Activated CD4-positive, alpha-beta T cell treated with anti-CD3 and anti-CD28 coated beads, Interleukin-2, Interleukin-4, amounts not matched to agents 100 ng/mL and 50 ng/mL, durations not matched to agents 16 hours and 8 hours (primary cell): ENCODE measurements at places on chromosomes 16 and 17.

DNA sequence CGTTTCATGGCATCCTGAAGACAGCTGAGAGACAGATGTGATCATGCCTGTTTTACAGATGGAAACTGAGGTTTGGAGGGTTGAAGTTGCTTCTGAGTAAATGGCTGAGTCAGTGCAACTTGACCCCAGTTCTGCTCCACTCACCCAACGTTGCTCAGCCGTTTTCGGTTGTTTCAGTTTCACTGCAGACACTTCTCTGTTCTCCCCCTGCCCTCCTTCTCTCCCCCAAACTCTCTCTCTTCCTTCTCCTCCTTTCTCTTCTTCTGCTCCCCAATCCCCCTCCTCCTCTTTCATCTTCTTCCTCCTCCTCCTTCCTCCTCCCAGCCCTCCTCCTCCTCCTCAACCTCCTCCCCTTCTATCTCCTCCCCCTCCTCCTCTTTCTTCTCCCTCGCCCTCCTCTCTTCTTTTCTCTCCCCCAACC lies 9.4 kb upstream of the CEP20 start:
- peak; percentile 85 for DNase-seq

GRCh38 chr16:75206749-75207451 lies at the start of gene CTRB2:
Gene CTRB2, minus strand, starts transcription at chr16:75207161. Its CDS starts 20 bp downstream, at chr16:75207141.
- DNase-seq = no peak

DNA sequence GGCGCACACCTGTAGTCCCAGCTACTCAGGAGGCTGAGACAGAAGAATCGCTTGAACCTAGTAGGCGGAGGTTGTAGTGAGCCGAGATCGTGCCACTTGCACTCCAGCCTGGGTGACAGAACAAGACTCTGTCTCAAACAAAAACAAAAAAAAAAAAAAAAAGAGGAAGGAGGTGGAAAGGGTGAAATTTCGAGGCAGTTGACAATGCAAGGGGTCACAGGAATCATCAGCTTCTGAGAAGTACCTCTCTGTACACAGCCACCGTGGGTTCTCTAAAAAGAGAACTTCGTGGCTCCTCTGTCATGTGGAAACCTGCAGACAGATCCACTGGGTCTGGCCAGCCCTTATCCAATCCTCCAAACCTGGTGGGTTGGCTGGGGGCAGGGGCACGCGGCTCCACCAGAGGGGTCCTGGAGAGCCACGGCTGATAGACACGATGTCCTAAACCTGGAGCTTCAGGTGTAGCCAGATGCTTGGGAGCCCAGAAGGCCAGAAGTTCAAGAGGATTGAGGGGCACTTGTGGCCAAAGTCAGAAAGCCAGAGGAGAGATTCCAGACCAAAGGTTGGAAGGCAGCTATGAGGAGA lies 540 bp upstream of the CD300LF start:
- no peak for DNase-seq

- DNase-seq = no peak
These were observed 77.8 kb upstream of the NOL11 start for GRCh38 chr17:67639979-67640378.

DNA sequence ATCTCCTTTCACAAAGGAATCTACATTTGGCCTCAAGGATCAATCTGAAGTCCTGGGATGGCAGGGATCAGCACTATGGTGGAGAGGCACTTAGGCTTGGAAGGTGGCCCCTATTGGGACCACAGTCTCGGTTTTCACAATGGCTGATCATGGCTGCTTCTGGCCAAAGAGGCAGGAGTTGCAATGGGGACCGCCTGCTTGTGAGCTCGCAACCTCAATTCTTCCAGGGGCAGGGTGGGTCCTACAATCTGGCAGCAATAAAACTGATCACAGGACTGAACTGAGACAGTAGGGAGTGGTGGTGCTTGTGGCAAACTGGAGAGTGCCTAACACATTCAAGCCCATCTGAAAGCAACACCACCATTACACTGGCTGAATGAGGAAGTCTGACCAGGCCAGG lies 83.1 kb downstream of the NETO2 start:
- no peak for DNase-seq

- no peak for DNase-seq
These were observed 10.2 kb downstream of the CBX4 start for GRCh38 chr17:79829004-79829403.

GRCh38 chr17:73534209-73534909 lies 109.9 kb downstream of the SDK2 start:
- DNase-seq = no peak

- no peak for DNase-seq
These were observed 5.8 kb upstream of the MYCBPAP start for GRCh38 chr17:50502301-50502990.

DNA sequence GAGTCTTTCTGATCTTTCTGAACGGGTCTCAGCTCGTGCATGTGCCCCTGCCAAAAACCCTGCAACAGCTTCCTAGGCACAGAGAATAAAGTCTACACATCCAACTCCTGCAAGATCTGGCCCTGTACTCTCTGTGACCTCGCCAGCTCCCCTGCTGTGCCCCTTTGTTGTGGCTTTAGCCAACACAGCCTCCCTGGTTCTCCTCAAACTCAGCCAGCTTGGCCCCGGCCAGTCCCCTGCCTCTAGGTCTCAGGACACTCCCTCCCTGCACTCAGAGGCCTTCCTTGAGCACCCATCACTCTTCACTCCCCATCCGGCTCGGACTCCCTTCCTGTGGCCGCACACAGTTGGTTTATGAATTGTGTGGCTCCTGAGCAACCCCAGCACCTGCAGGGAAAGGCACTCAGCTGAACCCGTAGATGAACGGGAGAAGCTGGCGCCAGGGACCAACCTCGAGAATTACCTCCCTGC lies 1.4 kb downstream of the CEP131 start:
- no peak for DNase-seq

DNA sequence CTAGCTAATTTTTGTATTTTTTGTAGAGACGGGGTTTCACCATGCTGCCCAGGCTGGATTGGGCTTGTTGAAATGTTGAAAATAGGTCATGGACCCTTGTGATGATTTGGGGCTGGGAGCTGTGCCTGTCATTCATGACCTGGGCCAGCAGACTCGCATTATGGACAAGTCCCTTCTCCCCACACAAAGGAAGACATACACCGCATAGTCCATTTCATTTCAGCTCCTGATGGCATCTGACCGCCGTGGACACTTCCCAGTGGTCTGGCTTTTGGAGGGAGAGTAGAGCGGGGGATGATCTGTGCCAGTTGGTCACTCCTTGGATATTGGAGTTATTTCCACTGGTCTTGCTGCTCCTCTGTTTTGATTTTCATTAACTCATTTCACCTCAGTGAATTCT lies 34.8 kb downstream of the MPRIP start:
- no peak for DNase-seq

GRCh38 chr17:1182811-1183170 lies 3.0 kb upstream of the ABR start:
- DNase-seq = no peak

- DNase-seq = no peak
These were observed 635 bp upstream of the AATF start for GRCh38 chr17:36947922-36948716.

- no peak for DNase-seq
These were observed 4.0 kb upstream of the HSD11B2 start for GRCh38 chr16:67426950-67427349.

- DNase-seq = no peak
These were observed 6.3 kb downstream of the TERF2IP start for GRCh38 chr16:75653922-75654321.

DNA sequence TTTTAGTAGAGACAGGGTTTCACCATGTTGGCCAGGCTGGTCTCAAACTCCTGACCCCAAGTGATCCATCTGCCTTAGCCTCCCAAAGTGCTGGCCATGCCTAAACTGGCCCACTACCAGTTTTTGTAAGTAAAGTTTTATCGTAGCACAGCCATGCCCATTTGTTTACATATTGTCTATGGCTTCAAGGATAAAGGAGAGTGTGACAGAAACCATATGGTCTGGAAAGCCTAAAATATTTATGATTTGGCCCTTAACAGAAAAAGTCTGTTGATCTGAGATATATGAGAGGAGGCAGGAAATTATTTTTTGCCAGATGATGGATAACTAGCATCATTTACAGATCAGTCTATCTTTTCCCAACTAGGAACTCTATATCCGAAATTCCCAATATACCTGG lies 4.5 kb downstream of the AKAP10 start:
- DNase-seq = no peak

DNA sequence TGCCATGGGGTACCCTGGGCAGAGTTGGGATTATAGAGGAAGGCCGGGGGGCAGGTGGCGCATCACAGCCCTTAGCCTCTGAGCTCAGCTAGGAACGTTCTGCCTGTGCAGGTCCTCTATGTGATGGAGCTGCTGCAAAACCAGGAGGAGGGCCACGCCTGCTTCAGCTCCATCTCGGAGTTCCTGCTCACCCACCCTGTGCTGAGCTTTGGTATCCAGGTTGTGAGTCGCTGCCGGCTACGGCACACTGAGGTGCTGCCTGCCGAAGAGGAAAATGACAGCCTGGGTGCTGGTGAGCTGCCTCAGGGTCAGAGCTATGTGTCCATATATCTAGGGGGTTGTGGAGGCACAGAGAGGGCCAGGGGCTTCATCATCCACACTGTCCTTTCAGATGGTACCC lies 5.8 kb upstream of the NRN1L start:
- DNase-seq = no peak

- peak; percentile 11 for DNase-seq
These were observed 16.6 kb upstream of the INPP5K start for GRCh38 chr17:1532836-1533602.

DNA sequence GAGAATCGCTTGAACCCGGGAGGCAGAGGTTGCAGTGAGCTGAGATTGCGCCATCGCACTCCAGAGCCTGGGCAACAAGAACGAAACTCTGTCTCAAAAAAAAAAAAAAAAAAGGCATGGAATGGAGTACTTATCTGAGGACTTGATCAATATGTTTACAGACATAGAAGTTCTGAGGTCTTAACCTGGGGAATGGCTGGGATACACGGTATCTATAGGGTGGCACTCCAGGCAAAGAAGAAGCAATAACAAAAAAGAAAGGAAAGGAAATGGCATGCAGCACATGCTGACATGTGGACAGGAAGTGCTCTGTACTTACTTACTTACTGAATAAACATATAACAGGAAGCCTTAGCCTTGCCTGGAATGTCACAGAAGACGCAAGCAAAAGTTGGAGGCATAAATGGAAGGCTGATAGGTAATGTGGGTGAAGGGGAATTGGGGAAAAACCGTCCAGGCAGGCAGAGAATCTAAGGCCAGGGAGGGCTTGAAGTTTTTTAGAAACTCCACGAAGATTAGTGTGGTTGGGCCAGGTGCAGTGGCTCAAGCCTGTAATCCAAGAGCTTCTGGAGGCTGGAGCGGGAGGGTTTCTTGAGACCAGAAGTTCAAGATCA lies 10.1 kb upstream of the SPOP start:
- no peak for DNase-seq

DNA sequence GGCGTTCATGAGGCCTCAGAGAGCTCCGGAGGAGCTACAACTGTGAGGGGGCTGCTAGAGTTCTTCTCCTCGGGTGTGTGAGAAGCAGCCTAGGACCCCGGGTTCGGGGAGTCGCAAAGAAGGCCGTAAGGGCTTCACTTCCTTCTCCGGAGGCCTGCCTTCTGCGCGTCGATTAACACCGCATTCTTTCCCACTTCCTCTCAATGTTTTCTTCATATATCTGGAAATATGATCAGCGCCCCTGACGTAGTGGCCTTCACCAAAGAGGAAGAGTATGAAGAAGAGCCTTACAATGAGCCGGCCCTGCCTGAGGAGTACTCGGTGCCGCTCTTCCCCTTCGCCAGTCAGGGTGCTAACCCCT lies 449 bp downstream of the SMCR8 start:
- no peak for DNase-seq

- DNase-seq = no peak
These were observed 375.3 kb downstream of the WWOX start for GRCh38 chr16:78474762-78475161.

DNA sequence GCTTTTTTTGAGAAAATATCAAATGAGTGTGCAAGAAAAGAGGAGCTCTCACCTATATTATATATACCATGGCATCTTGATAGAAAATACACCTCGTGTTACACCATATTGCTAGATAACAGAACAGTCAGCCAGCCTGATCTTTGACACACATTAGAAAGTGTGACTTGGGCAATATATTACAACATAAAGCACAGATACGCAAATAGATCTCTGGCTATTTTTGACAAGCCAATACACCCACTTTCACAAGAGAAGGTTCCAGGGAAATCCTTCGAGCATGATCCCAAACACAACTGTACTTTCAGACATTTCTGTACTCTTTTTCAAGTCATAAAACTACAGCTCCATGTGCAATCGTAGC lies 9.4 kb downstream of the GGA2 start:
- no peak for DNase-seq

DNA sequence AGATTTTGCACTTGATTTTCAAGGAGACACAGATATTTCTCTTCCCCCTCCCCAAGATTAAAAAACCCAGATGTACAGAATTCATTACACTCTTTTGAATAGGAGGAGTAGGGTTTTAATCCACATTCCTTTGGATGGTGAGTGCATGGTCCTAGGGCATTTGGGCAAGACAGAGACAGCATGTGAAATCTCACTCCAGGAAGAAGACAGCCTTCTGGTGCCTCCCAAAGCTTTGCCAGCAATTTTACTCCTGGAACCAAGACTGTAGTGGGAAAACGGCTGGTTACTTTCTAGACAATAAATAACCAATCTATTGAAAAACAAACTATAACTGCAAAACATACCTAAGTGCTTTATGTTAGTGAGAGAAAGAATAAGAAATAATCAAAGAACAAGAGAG lies 15.2 kb downstream of the TEX2 start:
- DNase-seq = no peak

- DNase-seq = no peak
These were observed 1002.9 kb downstream of the KCNJ18 start for GRCh38 chr17:22695228-22695619.

- no peak for DNase-seq
These were observed 17.6 kb upstream of the SP2 start for GRCh38 chr17:47878203-47879027.
